Astrocyte (in vitro differentiated cells and primary cell): ENCODE measurements at places on chromosomes 11 and 22. TPM values are rescaled to one million over a fixed set of nuclear protein-coding genes. Genes with fewer than 3 reads are reported as not detected.

GRCh38 chr22:45308391-45308956 is 1.3 kb upstream of the FAM118A start:
- peaks cover 12% of the 10 kb centered on the region for H3K4me1 ChIP-seq
- H3K36me3 ChIP-seq: no peaks in the 10 kb centered on the region
- no peak overlapping the region for H3K4me3 ChIP-seq

DNA sequence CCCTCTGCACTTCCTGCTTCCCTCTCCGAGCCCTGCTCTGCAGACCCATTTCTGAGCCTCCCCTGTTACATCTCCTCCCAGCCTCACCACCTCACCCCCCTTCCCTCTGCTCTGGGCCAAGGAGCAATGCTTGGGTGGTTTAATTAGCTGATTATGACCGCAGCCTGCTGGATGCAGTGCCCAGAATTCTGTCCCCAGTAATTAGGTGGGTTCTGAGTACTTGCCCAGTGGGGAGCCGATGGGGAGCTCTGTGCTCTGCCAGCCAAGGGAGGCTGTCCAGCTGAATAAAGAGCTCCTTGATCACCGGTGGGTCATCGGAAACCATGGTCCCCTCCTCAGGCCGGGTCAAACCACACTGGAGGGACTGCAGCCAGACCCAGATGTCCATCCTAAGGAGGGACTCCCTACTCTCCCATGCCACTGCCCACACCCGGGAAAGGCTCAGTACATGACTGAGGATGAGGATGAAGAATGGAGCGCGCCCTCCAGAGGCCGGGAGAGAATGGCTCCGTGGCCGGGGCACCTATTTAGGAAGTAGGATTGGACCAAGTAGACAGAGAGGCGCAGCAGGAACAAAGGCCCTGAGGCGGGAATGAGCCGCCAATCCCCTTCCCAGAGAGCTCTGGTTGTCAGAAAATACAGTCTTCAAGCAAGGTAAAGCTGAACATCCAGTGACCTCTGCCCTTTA is 9.1 kb downstream of the ARRB1 start:
- DNase-seq: no peak
- H3K4me1 ChIP-seq: peaks cover 29% of the 10 kb centered on the region
- H3K27me3 ChIP-seq: no peaks in the 10 kb centered on the region
- no peaks in the 10 kb centered on the region for H3K36me3 ChIP-seq
- no peak overlapping the region for H3K4me3 ChIP-seq

The SMC1B gene
- not detected in 2 replicates for total RNA-seq

- no peaks in the 10 kb centered on the region for H3K27me3 ChIP-seq
- peaks cover 32% of the 10 kb centered on the region for H3K4me1 ChIP-seq
- DNase-seq: peak; percentile 9
Measured at GRCh38 chr22:35299217-35299672, 449 bp upstream of the TOM1 start.

- no peaks in the 10 kb centered on the region for H3K36me3 ChIP-seq
- H3K4me1 ChIP-seq: no peaks in the 10 kb centered on the region
- DNase-seq: no peak
- H3K27me3 ChIP-seq: peaks cover 8% of the 10 kb centered on the region
Measured at GRCh38 chr11:125883375-125883774, 4.1 kb upstream of the HYLS1 start.

GRCh38 chr11:15169815-15170551 is 55.3 kb downstream of the INSC start:
- no peak overlapping the region for H3K27ac ChIP-seq
- H3K4me1 ChIP-seq: no peaks in the 10 kb centered on the region
- no peak overlapping the region for H3K4me3 ChIP-seq
- DNase-seq: no peak
- H3K36me3 ChIP-seq: no peaks in the 10 kb centered on the region

GRCh38 chr11:62575156-62575555 is 1.5 kb upstream of the EEF1G start:
- H3K4me1 ChIP-seq: peaks cover 36% of the 10 kb centered on the region
- no peaks in the 10 kb centered on the region for H3K27me3 ChIP-seq
- no peak for DNase-seq
- H3K36me3 ChIP-seq: peaks cover 15% of the 10 kb centered on the region
